GM06990 (cell line): ENCODE measurements at places on chromosomes 7 and 10.
A peak's percentile ranks its signal among the peaks of the same experiment; 100 is the strongest.

- no peak for DNase-seq
These were observed 1167.7 kb downstream of the XPNPEP1 start for GRCh38 chr10:108755646-108756045.

- DNase-seq, result peak; percentile 63
These were observed 10.8 kb upstream of the PVRIG start for GRCh38 chr7:100208911-100209408.

- no peak for DNase-seq
These were observed 56.1 kb downstream of the SP8 start for GRCh38 chr7:20730611-20731010.

DNA sequence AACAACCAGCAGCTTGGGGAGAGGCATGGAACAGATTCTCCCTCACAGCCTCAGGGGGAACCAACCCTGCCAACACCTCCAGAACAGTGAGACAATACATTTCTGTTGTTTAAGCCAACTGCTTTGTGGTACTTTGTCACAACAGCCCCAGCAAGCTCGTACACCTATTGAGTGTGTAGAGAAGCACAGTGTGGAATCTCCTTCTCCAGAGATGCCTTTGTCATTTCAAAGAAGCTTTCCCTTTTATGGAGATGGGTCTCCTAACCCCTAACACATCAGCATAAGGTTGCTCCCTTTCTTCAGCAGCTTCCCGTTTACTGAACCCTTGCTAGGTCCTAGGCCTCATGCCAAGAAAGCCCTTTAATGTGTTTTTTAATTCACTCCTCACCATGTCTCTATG lies 60.7 kb upstream of the AGK start:
- no peak for DNase-seq

GRCh38 chr10:94343151-94343550 lies 19.6 kb downstream of the NOC3L start:
- no peak for DNase-seq

DNA sequence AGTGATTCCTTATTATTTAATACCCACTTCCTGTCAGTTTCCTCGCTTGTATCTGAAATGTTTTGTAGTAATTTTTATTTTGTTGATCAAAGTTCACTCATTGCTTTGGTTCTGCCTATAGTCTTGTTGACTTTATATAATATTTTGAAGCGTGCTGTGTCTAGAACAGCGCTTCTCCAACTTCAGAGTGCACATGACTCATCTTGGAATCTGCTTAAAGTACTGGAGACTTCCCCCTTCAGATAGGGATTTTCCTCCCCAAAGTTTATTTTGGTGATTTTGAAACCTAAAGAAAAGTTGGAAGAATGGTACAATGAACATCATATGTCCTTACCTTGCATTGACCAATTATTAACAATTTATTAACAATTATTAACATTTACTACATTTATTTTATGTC lies 5.8 kb downstream of the COMTD1 start:
- no peak for DNase-seq

DNA sequence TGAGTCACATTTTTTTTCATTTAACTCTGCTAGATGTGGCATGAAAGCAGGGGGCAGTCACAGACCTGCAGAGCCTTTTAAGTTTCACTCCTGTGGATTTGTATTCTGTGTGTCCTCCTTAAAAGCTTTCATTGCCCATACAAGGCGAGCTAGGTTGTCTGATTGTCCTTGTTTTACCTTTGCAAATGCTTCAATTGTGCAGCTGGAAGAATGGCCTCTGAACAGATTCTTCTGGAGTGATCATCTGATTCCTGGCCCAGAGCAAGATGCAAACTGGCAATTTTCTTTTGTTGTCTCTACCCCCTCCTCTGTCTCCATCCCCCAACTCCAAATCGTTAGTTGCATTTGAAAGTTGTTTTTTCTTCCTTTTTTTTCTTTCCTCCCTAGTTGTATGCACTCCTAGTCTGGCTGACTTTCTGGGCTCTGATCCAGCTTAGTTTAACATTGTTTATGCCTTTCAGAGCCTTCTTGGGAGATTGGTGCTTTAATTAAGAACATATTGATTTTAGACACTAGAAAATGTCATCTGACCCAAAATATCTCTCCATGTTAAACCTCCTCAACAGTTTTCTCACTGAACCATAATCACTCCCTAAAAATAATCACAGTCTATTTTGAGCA lies 150.2 kb downstream of the REEP3 start:
- DNase-seq, result no peak

- DNase-seq, result no peak
These were observed 36.7 kb downstream of the PFKFB3 start for GRCh38 chr10:6239213-6239991.

DNA sequence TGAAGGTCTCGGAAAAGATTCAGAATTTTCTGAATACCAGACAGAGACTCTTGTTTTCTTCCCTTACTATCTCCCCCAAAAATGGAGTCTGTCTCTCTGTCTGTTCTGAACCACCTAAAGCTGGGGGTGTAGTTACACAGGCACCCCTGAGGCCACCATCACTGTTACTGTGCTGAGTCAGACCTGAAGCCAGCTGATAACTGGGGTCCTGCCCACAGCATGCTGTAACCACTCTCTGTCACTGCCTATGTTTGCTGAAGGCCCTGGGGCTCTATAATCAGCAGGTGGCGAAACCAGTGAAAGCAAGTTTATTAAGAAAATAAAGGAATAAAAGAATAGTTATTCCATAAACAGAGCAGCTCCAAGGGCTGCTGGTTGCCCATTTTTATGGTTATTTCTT lies 575.2 kb upstream of the POT1 start:
- no peak for DNase-seq

DNA sequence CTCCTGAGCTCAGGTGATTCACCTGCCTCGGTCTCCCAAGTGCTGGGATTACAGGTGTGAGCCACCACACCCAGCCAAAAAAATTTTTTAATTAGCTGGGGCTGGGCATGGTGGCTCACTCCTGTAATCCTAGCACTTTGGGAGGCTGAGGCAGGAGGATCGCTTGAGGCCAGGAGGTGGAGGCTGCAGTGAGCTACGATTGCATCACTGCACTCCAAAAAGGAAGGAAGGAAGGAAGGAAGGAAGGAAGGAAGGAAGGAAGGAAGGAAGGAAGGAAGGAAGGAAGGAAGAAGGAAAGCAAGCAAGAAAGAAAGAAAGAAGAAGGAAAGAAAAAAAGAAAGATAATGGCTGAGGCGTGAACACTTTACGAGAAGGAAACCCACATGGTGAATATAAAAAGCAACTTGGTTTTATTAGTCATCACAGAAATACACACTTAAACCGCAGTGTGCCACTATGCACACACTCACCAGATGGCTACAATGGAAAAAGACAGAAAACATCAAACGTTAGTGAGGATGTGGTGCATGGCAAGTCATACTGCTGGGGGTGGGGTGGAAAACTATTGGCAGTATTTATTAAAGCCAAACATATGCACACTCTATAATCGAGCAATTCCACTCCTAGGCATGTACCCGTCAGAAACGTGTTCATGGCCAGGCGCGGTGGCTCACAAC lies 4.4 kb upstream of the CCL26 start:
- DNase-seq, result no peak

DNA sequence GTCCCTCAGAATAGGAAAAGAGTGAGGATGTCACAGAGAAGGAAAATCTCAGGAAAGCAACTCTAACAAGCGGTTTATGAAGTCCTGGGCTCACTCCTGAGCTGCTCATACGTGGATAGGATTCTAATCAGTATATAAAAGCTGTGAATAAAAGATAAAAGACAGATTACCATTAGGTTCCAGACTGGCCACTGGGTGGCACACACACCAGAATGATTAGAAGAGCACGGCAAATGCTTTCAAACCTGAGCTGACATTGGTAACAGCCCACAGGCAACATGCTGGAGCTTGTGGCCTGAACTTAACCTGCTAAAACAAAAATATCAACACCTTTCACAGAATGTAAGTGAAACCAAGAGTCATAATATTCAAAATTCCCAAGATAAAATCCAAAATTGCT lies 370.8 kb downstream of the GRID1 start:
- no peak for DNase-seq

GRCh38 chr10:49457686-49458085 lies 61.8 kb upstream of the DRGX start:
- no peak for DNase-seq

DNA sequence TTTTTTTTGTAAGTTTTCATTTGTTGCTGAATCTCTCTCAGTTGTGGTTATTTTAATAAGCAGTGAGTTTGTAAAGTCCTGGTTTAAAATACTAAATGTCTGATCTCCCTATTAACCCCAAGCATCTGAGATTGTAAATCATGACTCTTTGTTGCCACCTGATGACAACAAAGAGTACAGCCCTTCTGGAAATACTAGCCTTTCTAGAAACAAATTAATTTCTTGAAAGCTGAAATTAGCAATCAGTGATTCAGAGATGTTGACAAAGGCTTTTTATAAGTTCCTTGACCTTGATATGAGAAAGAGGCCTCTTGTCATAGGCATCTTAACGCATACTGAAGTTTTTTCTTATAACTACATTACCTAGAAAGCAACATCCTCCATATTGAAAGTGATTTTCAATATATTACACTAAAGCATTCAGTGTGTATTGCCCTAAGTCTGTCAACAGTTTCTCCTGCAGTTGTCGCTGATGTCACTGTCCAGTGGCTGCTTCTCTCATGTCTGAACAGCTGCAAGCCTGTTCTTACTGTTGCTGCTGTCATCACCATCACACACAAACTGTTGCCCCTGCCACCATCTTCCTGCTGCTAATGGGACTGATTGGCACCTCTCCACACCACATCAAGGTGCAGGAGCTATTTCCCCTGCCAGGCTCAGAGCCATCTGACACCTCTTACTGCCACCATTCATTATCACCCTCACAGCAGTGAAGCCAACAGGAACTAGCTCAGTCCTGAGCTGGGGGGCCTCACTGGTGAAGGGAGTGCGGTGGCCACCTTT lies 95.1 kb upstream of the LRGUK start:
- DNase-seq, result no peak

DNA sequence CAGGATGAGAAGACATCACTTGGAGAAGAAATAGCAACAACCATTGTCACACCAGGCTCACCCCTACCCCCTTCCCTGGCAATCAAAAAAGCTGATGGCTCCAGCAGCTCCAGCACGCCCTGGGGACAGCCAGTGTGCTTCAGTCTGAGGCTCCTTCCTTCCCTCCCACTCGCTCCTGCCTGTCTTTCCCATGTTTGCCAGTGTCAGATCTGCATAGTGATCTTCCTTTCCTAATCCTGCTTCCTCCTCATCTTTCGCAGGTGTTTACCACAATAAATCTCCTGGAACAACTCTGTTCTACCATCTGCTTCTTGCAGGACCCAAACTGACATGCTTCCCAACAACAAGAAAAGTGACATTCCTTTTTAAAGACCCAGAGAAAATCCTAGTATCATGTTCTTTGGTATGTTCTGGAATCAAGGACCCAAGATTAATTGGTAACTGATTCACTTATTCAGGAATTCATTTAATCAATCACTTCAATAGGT lies 57.1 kb downstream of the STEAP1B start:
- no peak for DNase-seq

- no peak for DNase-seq
These were observed 160.6 kb downstream of the KLF6 start for GRCh38 chr10:3624367-3624766.

DNA sequence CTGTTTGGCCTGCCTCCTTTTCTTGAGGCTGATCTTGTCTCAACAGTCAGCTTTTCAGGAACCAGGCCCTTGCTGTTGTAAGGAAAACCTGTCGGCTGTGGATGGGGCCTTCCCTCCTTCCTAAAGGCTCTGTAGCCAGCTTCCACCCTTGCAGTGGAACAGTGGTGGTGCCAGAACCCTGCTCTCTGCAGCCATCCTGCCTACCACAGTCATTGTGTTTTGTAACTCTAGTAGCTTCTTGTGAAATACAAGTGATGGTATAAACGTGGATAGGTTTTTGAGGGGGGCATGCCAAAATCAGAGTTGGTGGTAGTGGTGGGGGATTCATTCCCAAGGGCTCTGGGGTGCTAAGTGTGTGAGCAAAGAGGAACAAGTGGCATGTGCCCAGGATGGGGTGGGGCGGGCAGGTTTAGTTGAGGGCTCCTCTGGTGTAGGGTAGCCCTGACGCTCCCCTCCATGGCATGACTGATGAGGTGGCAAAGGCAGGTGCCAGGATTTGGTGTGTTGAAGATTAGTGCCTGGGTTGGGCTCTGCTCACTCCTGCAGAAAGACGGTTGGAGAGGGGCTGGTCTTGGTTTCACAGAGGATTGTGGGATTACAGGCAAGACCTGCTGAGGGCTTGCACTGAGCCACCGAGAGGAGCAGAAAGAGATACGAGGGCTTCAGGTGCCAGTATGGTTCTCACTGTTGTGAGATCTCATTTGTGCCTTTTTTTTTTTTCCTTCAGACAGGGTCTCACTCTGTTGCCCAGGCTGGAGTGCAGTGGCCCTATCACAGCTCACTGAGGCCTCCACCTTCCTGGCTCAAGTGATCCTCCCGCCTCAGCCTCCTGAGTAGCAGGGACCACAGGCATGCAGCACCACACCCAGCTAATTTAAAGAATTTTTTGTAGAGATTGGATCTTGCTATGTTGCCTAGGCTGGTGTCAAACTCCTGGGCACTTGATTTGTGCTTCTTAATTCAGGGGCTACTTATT lies 7.4 kb downstream of the TSPAN14 start:
- DNase-seq, result no peak

GRCh38 chr10:48536916-48537890 lies 67.7 kb downstream of the ARHGAP22 start:
- no peak for DNase-seq

GRCh38 chr10:120477021-120477742 lies 20.2 kb downstream of the PLPP4 start:
- no peak for DNase-seq

- no peak for DNase-seq
These were observed 417.7 kb upstream of the CELF2 start for GRCh38 chr10:10600004-10600403.

DNA sequence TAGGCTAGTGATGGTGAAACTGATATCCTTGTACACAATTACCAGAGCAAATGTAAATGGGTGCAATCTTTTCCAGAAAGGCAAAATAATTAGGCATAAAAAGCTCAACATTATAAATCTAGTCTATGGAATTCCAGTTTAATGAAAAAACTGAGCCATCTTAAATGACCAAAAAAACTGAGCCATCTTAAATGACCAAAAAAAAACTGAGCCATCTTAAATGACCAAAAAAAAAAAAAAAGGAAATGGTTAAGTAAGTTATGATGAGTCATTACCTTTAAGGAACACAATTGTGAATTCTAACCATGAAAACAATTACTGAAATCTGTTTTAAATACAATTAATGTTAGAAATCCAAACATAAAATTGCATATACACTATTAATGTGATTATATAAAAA lies 25.3 kb downstream of the USP6NL start:
- DNase-seq, result no peak

DNA sequence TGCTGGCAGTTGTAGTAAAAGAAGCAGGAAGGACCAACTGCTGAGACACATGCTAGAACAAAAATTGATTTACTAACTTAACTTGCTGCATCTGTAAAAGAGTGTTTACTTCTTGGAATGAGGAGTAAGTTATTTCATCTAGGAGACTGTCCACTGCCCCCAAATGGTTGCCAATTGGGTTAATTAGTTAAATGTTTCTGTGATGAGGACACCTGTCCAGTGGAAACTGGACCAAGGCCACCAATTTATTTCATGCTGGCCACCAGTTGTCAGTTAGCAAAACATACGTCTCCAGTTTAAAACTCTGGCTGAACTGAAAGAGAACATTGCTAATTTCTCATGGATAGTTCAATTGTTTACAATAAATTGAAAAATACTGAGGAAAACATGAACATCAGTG lies 191.7 kb downstream of the PPP1R9A start:
- DNase-seq, result no peak
